Natural killer cell (primary cell): ENCODE measurements at places on chromosomes 1 and 21. TPM values are rescaled to one million over a fixed set of nuclear protein-coding genes. Genes with fewer than 3 reads are reported as not detected.
A peak's percentile ranks its signal among the peaks of the same experiment; 100 is the strongest.

- DNase-seq, result peak; percentile 10
Measured at GRCh38 chr1:182484531-182485257, 34.7 kb downstream of the RGSL1 start.

- DNase-seq, result no peak
Measured at GRCh38 chr1:25476186-25477097, 45.7 kb downstream of the MACO1 start.

DNA sequence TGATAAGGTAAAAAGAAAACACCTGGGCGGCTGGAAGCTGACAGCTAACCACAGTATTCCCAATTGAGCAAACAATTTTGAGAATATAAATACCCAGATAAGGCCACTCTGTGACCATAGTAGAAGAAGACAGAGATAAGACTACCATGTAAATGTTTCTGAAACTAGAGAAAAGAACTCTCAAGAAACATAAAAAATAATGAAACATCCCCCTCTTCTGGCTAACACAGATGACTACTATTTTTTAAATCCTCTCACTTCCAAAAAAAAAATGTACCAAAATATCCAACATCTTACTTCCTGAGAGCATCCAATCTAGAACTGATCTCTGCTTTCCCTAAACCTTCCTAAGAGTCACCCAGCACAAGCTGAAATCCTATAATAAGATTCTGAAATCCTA, 125.9 kb downstream of the HFM1 start:
- peak; percentile 2 for DNase-seq

- DNase-seq, result peak; percentile 88
Measured at GRCh38 chr1:100400404-100400803, 48.1 kb downstream of the CDC14A start.

- DNase-seq, result no peak
Measured at GRCh38 chr1:18836654-18837053, 22.8 kb downstream of the TAS1R2 start.

DNA sequence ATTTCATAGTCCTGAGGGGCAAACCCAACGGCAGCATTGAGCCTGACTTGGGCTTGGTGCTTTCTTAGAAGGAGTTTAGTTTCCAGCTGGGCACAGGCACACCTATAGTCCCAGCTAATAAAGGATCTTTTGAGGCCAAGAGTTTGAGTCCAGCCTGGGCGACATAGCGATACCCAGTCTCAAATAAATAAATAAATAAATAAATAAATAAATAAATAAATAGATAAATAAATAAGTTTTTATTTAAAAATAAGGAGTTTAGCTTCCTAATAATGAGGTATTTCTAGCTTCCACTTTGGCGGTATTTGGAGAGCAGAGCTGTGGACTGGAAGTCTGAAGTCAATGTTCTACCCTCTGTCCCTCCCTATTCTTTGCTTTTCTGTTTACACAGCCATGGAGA, 186.6 kb downstream of the URB2 start:
- no peak for DNase-seq

Gene ZNF684
- 5.7 TPM for total RNA-seq
